Neural crest cell (in vitro differentiated cells): ENCODE measurements at places on chromosomes 4 and X. TPM values are rescaled to one million over a fixed set of nuclear protein-coding genes. Genes with fewer than 3 reads are reported as not detected.

- no peak for DNase-seq
- peaks cover 11% of the 10 kb centered on the region for H3K4me1 ChIP-seq
- no peak overlapping the region for H3K4me3 ChIP-seq
These were observed 18.7 kb downstream of the MBNL3 start for GRCh38 chrX:132470179-132470578.

GRCh38 chr4:1187182-1187581, 14.8 kb upstream of the SPON2 start:
- H3K36me3 ChIP-seq = no peaks in the 10 kb centered on the region
- H3K27ac ChIP-seq = no peak overlapping the region
- H3K27me3 ChIP-seq = peaks cover 30% of the 10 kb centered on the region
- no peaks in the 10 kb centered on the region for H3K4me1 ChIP-seq
- no peak overlapping the region for H3K4me3 ChIP-seq
- DNase-seq = no peak

GRCh38 chr4:128812442-128813235, 3.1 kb downstream of the JADE1 start:
- DNase-seq = no peak
- H3K4me3 ChIP-seq = peak overlapping the region; percentile 94
- H3K27ac ChIP-seq = peak overlapping the region; percentile 98
- peaks cover 16% of the 10 kb centered on the region for H3K4me1 ChIP-seq
- H3K36me3 ChIP-seq = peaks cover 2% of the 10 kb centered on the region

The AKAP14 gene
- not detected in 2 replicates for total RNA-seq

DNA sequence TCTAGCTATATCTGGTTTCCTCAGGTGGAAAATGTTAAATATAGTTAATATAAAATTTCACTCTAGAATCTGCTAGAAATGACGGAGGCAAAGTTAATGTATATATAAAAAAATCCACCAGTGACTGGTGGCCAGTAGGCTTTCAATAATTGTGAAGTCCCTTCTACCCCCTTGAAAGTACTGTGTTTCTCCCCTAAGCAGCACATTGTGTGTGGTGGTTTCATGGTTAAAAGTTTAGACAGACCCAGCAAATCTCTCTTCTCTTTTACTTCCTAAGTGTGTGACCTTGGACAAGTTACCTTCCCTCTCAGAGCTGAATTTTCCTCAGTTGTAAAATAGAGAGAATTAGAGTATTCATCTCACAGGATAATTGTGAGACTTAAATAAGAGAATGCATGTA, 600 bp upstream of the HEPH start:
- H3K36me3 ChIP-seq = no peaks in the 10 kb centered on the region
- H3K4me3 ChIP-seq = no peak overlapping the region
- DNase-seq = no peak
- H3K27ac ChIP-seq = no peak overlapping the region
- H3K27me3 ChIP-seq = no peaks in the 10 kb centered on the region
- H3K4me1 ChIP-seq = peaks cover 7% of the 10 kb centered on the region

DNA sequence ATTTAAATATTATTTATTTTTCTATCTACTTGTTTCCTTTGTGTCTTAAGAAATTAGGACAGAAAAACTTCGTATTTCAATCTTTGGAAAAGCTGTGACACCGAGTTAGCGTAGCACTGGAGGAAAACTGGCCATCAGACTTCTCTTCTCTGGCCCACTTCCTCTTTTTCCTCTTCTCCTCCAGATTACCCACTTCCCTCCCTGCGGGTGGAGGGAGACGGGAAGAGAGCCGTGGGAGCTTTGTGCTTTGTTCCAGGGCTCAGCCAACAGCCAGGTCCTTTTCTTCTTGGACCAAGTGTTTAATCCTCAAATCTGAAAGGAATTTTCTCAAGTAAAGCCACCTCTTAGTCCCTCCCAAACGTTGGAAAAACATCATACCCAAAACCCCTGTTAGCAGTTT, 29.7 kb downstream of the OFD1 start:
- no peak overlapping the region for H3K4me3 ChIP-seq
- peaks cover 29% of the 10 kb centered on the region for H3K36me3 ChIP-seq
- DNase-seq = no peak

GRCh38 chr4:15925830-15926229, 12.7 kb downstream of the FGFBP1 start:
- no peak for DNase-seq
- no peak overlapping the region for H3K27ac ChIP-seq
- no peak overlapping the region for H3K4me3 ChIP-seq
- no peaks in the 10 kb centered on the region for H3K4me1 ChIP-seq
- H3K27me3 ChIP-seq = peaks cover 9% of the 10 kb centered on the region

The KIAA1210 gene
- total RNA-seq = not detected in 2 replicates

DNA sequence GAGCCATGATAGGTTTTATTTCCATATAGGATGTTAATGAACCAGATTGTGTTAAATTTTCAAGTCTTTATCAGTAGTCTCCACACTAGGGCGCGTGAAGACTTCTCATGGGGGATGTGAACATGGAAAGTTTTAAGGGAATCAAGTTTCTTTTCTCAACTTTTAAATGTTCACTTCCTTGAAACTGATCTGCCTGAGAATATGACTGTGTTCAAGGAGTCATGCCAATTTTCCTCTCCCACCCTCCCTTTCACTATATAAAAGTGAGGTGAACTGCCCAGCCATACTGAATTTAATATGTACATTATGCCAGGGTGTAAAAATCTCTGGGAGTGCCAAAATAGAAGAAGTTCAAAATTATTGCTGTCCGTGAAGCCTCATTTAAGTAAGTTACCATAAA, 30.4 kb upstream of the HPGDS start:
- no peak overlapping the region for H3K27ac ChIP-seq
- DNase-seq = no peak
- no peaks in the 10 kb centered on the region for H3K4me1 ChIP-seq
- no peaks in the 10 kb centered on the region for H3K27me3 ChIP-seq
- H3K36me3 ChIP-seq = no peaks in the 10 kb centered on the region

The HSD17B11 gene
- total RNA-seq = 18.4 and 22.6 TPM in 2 replicates

The GUCY1A1 gene
- 0.44 and 0.75 TPM in 2 replicates for total RNA-seq

DNA sequence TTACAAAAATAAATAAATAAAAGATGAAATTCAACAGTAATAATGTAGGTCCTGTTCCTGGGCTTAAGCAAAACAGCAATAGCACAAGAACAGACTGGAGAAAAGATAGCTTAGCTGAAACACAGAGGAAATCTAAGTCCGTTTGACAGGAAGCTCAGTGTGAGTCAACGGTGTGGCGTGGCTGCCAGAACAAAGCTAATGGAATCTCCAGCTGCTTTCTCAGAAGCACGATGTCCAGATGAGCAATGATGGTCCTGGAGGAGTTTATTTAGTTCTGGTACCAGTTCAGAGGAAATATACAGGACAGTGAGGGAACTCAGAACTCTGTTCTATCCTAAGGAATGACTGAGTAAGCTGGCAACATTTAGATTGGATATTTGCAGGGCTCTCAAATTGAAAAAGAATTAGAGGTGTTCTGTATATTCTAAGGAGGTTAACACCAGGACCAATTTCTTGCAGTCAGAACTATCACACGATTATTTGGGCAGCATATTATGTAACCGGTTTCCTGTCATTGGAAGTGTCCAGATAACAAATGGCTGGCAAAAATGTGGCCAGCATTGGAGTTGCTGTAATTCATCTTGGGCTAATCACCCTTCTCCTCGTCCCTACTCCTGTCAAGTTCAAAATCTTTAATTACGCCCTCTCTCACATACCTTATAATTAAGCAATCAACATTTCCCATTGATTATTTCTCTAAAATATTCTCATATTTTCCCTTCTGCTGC, 12.7 kb downstream of the GAB3 start:
- H3K4me1 ChIP-seq = peaks cover 5% of the 10 kb centered on the region
- no peaks in the 10 kb centered on the region for H3K36me3 ChIP-seq
- no peak for DNase-seq
- peaks cover 3% of the 10 kb centered on the region for H3K27me3 ChIP-seq
- H3K4me3 ChIP-seq = no peak overlapping the region

DNA sequence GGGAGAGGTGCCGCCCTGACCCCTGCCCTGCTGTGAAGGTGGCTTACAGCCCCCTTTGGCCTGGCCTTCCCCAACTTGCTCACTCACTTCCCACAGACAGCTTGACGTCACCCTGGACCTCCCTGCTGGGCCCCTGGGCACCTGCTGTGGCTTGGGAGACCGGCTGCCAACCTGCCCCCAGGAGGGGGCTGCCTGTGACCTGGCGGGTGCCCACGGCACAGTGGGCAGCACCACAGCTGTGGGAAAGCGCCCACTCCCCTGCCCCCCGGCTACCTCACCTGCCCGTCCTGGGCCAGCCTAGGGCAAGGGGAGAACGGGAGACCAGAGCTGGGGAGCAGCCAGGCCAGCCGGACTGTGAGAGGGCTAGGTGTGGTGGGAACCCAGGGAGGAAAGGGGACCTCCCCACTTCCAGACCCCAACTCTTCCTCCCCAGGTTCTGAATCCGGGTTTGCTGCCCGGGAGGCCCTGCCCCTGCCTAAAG, 2.4 kb upstream of the ZFP92 start:
- DNase-seq = no peak
- no peak overlapping the region for H3K4me3 ChIP-seq
- H3K27me3 ChIP-seq = peaks cover 21% of the 10 kb centered on the region
- H3K36me3 ChIP-seq = no peaks in the 10 kb centered on the region

DNA sequence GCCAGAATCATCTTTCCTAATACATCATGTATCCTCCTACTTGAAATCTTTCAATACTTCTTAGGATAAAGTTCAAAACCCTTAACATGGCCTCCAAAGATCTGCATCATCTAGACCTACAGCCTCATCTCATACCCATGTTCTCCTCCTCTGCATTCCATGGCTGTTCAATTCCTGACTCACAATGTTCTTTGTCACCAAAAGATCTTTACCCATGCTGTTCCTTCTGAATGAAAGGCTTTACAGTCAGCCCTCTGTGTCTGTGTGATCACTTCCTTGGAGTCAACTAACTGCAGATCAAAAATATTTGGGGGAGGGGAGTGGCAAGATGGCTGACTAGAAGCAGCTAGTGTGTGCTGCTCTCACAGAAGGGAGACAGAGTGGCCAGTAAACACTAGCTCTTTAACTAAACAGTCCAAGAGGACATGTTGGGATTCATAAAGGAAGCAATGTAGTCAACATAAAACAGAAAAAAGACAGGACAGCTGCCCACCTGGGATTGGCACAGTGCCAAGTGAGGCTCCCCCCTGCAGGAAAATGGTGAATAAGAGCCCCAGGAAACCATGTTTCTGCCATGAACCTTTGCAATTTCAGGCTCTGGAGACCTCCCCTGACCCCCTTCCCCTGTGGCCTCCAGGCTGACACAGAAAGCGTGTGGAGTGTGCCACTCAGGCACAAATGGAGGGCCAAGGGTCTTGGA, 31.9 kb downstream of the CBR4 start:
- H3K27ac ChIP-seq = no peak overlapping the region
- H3K36me3 ChIP-seq = peaks cover 26% of the 10 kb centered on the region
- H3K4me3 ChIP-seq = no peak overlapping the region

GRCh38 chr4:99894998-99895397, 771 bp upstream of the LAMTOR3 start:
- H3K27me3 ChIP-seq = no peaks in the 10 kb centered on the region
- DNase-seq = no peak
- H3K27ac ChIP-seq = no peak overlapping the region
- peaks cover 33% of the 10 kb centered on the region for H3K4me1 ChIP-seq

DNA sequence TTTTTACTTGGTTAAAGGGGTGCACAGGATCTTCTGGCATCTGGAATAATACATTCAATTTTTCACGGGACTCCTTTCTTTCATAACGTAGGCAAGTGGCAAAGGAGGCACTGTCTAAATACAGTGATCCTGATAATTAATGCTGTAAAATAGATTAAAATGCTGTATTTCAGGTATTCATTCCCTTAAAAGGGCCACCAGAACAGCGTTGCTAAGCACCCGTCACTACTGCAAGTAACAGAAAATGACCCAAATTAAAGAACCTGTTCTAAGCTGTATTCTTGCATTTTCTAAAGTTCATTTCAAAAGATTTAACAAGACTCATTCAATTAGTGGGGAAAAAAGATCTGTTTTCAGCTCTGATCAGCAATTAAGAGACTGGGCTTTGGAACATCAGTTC, 208.2 kb downstream of the TENM3 start:
- peak overlapping the region; percentile 56 for H3K4me3 ChIP-seq
- H3K27ac ChIP-seq = no peak overlapping the region
- peaks cover 24% of the 10 kb centered on the region for H3K27me3 ChIP-seq
- no peak for DNase-seq
- H3K36me3 ChIP-seq = no peaks in the 10 kb centered on the region

DNA sequence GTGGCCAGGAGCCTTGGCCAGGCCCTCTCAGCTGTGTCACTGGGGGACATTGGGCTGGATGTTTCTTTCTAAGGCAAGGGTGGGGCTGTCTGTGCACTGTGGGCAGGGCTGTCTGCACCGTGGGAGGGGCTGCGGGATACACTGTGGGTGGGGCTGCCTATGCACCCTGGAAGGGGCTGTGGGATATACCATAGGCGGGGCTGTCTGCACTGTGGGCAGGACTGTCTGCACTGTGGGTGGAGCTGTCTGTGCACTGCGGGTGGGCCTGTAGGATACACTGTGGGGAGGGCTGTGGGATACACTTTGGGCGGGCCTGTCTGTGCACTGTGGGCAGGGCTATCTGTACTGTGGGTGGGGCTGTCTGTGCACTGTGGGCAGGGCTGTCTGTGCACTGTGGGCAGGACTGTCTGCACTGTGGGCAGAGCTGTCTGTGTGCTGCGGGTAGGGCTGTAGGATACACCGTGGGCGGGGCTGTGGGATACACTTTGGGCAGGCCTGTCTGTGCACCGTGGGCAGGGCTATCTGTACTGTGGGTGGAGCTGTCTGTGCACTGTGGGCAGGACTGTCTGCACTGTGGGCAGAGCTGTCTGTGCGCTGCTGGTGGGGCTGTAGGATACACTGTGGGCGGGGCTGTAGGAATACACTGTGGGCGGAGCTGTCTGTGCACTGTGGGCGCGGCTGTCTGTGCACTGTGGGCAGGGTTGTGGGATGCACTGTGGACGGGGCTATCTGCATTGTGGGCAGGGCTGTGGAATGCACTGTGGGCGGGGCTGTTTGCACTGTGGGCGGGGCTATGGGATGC, 31.1 kb downstream of the ACOX3 start:
- DNase-seq = no peak
- no peaks in the 10 kb centered on the region for H3K27me3 ChIP-seq
- H3K4me3 ChIP-seq = no peak overlapping the region
- peak overlapping the region; percentile 71 for H3K27ac ChIP-seq
- peaks cover 5% of the 10 kb centered on the region for H3K4me1 ChIP-seq

GRCh38 chr4:71404049-71404448, 65.2 kb downstream of the SLC4A4 start:
- no peaks in the 10 kb centered on the region for H3K27me3 ChIP-seq
- DNase-seq = no peak
- H3K36me3 ChIP-seq = peaks cover 7% of the 10 kb centered on the region
- H3K4me1 ChIP-seq = peaks cover 10% of the 10 kb centered on the region
- H3K27ac ChIP-seq = no peak overlapping the region

DNA sequence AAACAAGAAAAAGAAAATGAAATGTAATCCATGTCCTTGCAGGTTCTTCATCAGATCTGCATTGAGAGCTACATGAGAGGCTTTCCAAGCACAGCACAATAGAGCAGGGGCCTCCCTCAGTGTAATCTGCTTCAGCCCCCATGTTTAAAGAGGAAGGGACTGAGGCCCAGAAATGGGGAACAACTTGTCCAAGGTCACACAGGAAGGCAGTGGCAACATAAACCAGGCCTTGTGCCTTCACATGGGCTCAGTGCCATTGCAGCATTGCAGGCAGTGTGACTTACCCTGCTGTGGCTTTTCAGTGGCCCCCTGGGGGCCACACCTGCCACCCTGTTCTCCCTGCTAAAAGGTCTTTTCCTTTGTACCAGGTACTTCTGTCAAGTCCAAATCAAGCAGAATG, 20.9 kb upstream of the CD99L2 start:
- H3K36me3 ChIP-seq = no peaks in the 10 kb centered on the region
- no peak overlapping the region for H3K4me3 ChIP-seq
- no peaks in the 10 kb centered on the region for H3K27me3 ChIP-seq
- no peak for DNase-seq
- H3K27ac ChIP-seq = no peak overlapping the region

The XAGE2 gene
- total RNA-seq = not detected in 2 replicates
